ENCODE measurements at places on chromosomes 2 and 18.

DNA sequence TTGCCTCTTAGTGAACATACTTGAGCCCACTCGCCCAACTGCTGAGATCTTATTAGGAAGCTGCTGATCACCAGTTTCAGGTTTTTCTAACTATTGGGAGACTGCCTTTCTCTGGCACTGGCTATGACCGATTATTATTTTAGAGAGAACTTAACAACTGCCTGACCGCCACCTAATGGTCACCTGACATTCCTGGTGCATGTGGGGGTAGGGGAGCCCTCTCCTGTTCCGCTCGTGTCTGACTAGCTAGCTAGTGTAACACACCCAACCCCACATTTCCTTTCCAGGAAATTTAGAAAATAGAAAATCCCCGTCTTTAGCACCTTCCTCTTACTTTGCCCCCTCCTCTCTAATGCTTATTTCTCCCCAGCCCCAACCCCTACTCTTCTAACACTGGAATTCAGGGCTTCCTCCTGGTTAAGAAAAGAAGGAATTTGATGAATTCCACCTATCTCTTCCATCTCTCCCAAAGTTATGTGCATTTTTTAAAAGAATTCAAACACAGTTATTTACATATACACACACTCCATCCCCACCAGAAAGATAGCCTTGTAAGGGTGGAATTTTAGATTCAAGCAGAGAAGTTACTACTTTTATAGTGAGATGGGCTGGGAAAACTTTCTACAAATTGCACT, 19.4 kb upstream of the DNER start:
- DNase-seq, result no peak

DNA sequence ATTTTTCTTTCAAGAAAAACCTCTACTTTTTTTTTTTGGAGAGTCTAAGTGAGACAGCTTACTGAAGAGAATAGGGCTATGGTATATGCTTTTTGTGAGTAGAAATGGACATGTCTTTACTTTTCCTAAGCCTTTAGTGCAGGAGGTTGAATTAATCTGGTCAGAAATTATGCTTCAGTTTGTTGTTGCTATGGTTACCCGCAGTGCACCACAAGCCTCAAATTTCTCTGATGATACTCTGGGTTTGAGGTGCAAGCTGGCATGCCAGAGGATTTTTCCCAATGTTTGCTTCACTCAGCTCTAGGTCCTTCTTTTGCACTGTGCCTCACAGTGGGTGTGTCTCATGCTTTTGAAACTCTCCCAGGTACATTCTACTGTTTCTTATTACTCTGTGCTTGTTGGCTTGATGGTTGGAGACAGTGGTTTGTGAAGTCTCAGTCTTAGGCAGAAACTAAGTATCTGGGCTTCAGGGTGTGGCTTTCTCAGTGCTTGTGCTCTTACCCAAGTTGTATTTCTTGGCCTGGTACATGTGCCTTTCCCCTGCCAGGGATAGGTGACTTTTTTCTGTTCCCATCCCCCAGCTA, 278.3 kb downstream of the RBM43 start:
- no peak for DNase-seq

DNA sequence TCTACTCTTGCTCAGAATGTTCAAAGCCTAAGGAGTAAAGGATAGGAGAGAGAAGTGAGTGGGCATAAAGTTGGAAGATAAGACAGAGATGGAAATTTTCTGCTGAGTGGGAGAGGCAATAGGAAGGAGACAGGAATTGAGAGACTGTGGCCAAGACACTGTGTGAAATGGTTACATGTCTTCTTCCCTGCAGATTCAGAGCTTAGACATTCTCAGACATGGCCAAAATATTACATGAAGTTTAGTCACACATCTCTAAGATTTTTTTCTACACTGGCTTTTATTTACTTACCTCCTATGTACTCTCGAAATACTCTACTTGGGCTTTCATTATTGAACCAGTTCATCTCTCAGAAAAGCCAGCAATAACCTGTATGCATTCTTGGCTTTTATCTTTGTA, 363.0 kb upstream of the FANCL start:
- no peak for DNase-seq

DNA sequence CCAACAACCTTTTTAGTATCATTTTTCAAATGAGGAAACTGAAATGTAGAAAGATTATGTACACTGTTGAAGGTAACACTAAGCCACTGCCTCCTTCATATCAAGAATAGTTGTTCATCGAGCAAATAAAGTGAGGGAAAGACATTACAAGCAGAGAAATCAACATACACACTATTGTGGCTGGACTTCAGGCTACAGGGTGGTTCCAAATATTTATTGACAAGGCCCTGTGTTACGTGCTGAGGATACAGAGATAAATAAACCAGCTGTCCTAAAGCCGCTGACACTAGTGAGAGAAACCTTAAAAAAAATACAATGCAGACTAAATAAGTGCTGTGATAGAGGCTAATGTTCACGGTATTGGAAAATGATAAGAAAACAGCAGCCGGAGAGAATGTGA, 1.9 kb upstream of the LNPK start:
- no peak for DNase-seq

GRCh38 chr2:126900646-126901319, 2.1 kb downstream of the TEX51 start:
- DNase-seq, result no peak

DNA sequence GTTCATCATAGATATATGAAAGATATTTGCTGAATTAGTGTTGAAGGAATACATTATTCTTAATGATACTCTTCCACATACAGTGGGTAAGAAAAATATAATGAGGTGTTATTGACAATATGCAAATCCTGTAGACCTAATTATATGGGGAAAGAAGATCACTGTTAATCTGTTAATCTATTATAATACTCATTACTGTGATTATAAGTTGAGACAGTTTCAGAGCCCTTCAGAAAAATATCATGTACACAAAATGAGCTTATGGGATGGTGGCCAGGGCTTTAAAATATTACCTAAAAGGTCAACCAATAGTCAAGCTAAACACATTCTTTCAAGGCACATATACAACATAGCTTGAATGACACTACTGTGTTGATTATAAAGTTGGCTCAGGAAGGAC, 163.5 kb downstream of the NOL4 start:
- DNase-seq, result no peak

GRCh38 chr18:44651478-44651877, 29.2 kb upstream of the SETBP1 start:
- DNase-seq, result no peak

GRCh38 chr2:16526193-16526592, 139.4 kb downstream of the CYRIA start:
- DNase-seq, result no peak

DNA sequence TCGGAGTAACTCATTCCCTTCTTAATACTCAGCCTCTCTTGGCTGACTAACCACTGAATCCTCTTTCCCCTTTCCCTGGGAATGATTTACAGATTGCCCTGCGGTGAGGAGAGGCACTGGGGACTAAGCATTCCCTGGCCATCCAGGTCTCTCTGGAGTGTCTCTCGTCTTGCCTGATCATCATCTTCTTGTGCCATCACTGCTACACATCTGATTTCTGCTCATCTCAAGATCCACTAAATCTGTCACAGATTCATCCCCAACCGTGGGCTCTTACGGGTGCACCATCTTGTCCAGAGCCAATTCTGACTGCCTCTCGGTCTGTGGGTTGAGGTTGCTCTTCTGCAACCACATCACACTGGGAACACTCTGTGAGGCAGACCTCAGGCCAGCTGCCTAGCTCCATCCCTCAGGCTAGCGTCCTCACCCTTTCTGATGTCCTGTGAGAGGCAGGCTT, 12.0 kb downstream of the SFTPB start:
- DNase-seq, result no peak

- DNase-seq, result no peak
These were observed 415.2 kb upstream of the TCF4 start for GRCh38 chr18:56003009-56003719.

DNA sequence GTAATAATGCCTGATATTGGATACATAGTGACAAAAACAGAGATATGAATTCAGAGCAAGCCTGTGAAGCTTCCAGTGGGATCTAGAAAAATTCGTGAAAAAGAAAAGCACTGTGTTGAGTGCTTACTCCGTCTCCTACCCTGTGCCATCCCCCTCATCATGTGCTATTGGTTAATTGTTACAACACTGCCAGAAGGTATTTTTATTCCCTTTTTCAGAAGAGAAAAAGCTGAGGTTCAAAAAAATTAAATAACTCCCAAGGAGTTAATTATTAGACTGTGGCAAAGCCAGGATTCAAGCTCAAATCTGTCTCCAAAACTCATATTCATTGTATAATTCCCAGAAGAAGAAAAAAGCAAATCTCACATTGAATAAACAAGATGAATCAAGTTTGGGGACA, 735.5 kb upstream of the ACVR2A start:
- no peak for DNase-seq

- DNase-seq, result no peak
These were observed 1633.4 kb upstream of the LRRTM1 start for GRCh38 chr2:81937944-81938343.

DNA sequence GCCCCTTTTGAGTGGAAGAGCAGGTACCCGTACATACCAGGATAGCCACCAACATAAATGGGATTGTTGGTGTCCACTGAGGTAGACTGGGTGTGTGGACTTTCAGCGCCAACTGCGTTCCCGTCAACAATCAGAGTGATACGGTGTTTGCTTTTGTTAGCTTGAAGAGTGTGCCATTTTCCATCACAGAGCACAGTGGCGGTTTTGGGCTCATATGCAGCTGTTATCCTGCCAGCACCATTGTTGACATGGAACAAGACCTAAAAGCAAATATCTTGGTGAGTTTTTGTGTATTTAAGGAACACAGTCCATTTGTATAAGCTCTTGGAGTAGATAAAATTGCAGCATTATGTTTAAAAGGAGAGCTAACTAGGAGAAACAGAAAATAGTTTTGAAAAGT, 174.5 kb downstream of the LAMA1 start:
- DNase-seq, result no peak

DNA sequence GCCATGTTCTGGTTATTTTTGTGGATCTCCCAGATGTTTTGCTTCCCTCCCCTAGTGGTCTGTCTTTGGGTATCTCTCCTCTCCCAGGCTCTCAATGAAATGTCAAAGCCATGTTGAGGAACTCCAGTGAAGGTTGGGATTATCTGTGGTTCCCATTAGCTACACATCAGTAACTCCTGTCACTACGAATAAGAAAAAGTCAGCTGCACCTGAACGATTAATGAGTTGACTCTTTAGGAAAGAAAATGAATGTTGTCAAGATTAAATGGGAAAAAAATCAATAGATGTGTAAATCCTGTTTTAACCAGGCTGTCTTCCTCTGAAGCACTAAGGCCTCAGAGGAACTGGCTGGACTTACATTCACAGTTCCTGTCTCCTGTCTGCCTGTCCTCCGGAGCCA, 94.0 kb upstream of the DAPL1 start:
- DNase-seq, result no peak

DNA sequence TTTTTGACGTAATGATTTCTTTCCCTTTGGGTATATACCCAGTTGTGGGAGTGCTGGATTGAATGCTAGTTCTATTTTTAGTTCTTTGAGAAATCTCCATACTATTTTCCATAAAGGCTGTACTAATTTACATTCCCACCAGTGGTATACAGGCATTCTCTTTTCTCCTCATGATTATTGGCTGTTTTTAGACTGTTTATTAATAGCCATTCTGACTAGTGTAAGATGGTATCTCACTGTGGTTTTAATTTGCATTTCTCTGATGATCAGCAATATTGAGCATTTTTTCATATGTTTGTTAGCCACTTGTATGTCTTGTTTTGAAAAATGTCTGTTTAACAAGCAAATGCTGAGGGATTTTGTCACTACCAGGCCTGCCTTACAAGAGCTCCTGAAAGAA, 9.2 kb upstream of the CD28 start:
- DNase-seq, result no peak

DNA sequence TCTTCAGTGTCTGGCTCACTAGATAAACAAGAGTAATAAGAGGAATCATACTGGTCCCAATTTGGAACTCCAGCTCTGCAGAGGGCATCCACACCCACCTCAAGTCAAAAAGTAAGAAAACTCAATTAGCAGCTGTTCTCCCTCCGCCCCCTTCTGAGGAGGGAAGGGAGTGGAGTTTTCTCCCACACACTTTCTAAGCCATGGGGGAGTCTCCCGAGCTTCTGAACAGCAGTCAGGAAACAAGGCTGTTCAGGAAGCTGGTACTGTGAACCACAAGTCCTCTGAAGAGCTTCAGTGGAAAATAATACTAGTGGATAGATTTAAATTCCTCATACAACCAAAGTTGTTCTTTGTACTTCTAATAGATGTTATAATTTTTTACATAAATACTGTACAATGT, 32.9 kb upstream of the SPTBN1 start:
- DNase-seq, result no peak

GRCh38 chr2:62114564-62114963, 81.4 kb upstream of the B3GNT2 start:
- no peak for DNase-seq

GRCh38 chr2:164903204-164903603, 52.1 kb downstream of the SLC38A11 start:
- no peak for DNase-seq

- no peak for DNase-seq
These were observed 46.9 kb downstream of the TFCP2L1 start for GRCh38 chr2:121237980-121238665.

GRCh38 chr2:124323321-124323720, 298.2 kb downstream of the CNTNAP5 start:
- no peak for DNase-seq

GRCh38 chr18:49241852-49242251, 218.6 kb downstream of the DYM start:
- no peak for DNase-seq

DNA sequence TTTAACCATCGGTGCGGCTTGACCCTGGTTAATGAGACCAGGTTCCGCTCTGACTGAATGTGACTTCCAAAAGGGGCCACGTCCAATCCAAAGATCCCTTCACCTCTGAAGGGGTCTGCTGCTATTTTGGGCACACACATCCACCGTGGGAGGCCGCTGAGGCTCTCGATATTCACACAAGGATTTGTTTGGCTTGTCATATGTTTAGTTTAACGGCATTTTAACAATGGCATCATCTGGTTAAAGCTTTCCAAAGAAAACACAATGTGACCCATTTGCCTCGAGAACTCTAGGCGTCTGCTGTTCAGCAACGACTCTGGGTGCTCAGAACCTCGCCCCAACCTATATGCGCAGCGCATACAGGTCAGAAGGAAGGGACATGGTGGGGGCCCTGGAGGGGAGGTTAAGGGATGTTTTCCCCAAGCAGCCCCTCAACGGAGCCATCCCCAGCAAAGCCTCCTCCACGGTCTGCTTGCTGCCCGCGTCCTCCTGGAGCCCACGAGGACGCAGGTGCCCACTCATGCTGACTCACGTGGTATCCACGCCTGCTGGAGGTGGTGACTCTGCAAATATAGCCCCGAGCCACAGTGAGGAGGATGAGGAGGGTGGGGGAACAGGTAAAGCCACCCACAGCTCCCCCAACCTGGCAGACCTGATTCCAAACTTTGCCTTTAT, 260.3 kb downstream of the HDAC4 start:
- no peak for DNase-seq

- no peak for DNase-seq
These were observed 593 bp upstream of the SDC1 start for GRCh38 chr2:20225294-20226151.

DNA sequence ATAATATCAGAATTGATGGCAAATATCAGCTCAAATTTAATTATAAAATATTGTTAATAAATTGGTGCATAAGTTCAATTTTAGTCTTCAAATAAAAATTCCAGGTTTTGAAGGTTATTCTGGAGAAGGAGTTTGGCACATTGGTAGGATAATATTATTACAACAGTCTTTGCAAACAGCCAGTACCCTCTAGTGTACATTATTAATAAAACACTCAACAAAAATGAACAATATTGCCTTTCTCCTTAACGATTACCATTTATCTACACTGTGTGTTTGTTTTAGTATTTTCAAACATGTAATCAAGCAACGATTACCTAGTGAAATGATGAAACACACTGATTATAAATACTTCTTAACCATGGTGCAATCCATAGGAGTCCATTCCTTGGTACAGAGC, 334.0 kb upstream of the FSIP2 start:
- DNase-seq, result no peak

Data from activated gamma-delta T cell treated with anti-CD3 and anti-CD28 coated beads, Interleukin-2, amount 50 U/mL, for 16 hours (primary cell).